HuH-7.5 (cell line): ENCODE measurements at places on chromosomes 12 and 14.

GRCh38 chr12:47762850-47763465 is 4.3 kb upstream of the RAPGEF3 start:
- no peak for DNase-seq

- DNase-seq: no peak
These were observed 66.4 kb downstream of the OTOGL start for GRCh38 chr12:80165746-80166145.

- DNase-seq: no peak
These were observed 31.5 kb upstream of the GTF2A1 start for GRCh38 chr14:81252278-81252677.

GRCh38 chr14:61754627-61755381 is 7.4 kb upstream of the SNAPC1 start:
- DNase-seq: no peak

DNA sequence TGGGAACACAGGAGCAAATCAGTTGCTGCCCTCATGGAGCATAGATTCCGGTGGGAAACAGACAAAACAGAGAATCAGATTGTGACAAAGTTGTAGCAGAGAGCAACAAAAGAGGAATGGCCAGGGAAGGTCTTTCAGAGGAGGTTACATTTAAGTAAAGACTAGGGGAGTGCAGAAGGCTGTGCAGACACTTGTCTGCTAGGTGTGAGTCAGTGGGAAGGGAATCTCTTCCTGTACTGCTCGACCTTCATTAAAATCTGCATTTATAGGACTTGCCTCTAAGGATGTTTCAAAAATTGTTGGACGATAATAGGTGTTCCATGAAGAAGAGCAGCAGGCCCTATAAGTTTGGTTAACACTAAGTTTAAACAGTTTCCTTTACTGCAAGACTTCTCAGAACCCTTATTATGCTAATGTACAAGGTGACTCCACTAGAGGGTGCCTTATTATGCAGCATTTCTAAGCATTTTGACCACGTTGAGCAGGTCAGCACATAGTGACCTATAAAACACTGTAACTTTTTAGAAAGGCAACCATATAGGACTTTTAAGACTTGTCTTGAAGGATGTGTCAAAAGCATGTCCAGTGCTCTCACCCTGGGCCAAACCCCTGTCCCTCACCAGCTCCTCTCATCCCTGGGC is 91.8 kb upstream of the RIC8B start:
- no peak for DNase-seq

GRCh38 chr12:3559601-3560294 is 68.7 kb downstream of the PRMT8 start:
- no peak for DNase-seq

DNA sequence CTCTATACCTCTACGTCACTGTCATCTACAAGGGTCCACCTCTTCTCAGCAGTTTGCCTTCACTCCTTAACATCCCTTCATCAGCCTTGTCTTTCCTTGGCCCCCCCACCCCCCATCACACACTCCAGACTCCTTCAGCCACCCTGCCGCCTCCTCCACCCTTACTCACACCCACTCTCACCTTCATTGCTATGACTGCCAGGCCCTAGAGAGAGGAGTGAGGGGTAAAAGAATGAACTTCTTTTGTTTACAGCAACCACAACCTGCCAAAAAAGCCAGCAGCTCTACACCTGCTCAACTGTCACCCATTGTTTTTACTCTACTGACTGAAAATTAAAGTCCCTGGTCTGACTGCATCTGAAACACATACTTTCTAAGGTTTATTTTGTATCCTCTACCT is 112.8 kb downstream of the DUSP6 start:
- DNase-seq: no peak

DNA sequence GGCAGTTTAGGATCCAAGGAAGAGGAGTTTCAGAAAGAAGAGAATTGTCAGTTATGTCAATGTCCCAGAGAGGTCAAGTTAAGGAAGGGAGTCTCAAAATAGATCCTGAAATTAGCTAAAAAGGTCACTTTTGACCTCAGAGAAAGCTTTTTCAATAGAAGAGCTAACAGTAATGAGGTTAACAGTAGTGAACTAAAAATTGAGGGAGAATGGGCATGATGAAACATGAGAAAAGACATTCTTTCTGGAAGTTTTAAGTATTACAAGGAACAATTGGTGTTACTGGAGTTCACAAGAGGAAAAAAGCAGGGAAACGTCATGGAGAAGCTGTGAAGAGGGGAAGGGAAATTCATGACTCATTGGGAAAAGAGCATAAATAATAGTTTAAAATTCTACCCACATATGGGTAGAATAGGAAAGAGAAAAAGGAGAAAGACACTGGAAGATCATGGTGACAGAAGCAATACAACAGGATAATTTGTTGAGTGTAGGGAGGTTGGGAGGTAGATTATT is 381.2 kb upstream of the FAR2 start:
- DNase-seq: no peak
